ENCODE measurements at places on chromosomes 2 and 18.
A peak's percentile ranks its signal among the peaks of the same experiment; 100 is the strongest.

GRCh38 chr2:225534697-225535096 is 135.2 kb downstream of the NYAP2 start:
- no peak for DNase-seq

DNA sequence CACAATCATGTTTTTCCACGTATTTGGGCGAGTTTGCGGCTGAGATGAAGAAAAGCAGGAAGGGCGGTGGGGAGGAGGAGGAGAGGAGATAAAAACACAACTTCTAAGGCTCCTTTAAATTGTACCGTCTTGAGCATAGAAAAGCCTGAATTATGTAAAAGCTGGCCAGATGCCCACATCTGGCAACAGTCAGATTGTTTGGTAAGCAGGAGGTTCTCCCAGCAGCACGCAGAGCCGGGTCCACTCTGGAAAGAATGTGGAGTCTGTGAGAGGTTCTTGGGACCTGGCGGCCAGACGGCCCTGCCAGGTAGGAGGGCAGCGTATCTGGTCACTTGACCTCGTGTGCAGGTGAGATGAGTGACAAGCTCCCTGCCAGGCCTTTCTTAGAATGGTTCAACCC is 215.3 kb upstream of the APCDD1 start:
- no peak for DNase-seq

DNA sequence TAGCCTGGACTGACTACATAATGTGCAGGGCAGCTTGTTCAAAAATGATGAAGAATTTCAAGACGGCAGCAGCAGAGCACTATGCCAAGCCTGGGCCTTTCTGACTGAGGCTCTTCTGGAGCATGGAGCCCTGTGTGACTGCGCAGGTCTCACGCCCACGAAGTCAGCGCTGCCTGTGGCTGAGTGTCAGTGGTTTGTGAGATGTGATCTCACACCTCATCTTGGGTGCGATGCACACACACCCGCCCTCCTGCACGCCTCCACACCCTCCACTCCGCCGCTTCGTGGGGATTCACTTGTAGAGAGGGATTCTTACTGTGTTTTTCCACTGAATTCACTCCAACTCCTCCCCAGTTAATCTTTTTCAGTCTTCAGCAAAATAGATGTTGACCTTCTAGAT is 103.9 kb downstream of the VIT start:
- DNase-seq = peak; percentile 40

DNA sequence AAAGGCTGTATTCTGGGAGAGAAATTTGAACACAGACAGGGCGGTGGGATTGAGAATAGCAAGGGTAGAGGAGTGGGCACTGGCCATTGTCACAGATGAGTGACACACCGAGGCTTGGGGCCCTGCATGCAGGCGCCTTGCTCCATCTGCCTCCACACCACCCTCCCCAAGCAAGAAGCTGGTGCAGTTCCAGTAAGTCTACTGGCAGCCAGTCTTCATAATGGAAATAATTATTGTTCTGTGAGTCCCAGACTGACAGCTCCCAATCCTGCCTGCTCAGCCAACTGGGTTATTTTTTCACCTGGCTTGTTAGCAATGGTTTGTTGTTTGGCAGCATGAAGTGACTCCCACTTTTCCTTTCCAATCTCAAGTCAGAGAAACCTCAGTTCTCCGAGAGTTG is 13.0 kb downstream of the TTC32 start:
- DNase-seq = no peak

- peak; percentile 19 for DNase-seq
Measured at GRCh38 chr18:49561289-49562193, at the start of gene LIPG. Gene LIPG (plus strand): TSS chr18:49562057. CDS start chr18:49562309, 252 bp downstream.

GRCh38 chr2:172252154-172252553 is 149.5 kb upstream of the DLX2 start:
- DNase-seq = no peak

GRCh38 chr2:592737-593136 is 84.5 kb downstream of the TMEM18 start:
- DNase-seq = no peak

- no peak for DNase-seq
Measured at GRCh38 chr2:226114436-226114835, 685.2 kb downstream of the IRS1 start.

GRCh38 chr2:203853722-203854121 is 13.8 kb upstream of the CTLA4 start:
- no peak for DNase-seq

DNA sequence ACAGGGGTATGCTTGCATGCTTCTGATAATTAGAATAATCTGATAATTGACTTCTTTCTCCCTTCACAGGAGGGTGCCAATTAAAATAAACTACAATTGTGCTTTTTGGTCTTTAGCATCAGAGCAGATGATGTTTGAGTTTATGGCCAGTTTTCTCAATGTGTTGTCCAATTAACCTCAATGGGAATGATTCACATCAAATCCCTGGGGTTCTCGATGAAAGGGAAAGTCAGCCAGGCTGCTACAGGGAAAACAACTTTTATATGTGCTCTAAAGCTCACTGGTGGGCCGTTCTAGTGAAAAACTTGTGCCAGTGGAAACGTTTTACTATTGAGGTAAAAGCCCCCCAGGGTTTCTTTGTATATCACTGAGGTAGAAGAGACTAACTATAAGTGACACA is 887.3 kb upstream of the CRIM1 start:
- no peak for DNase-seq

GRCh38 chr2:204437815-204438756 is 107.2 kb upstream of the PARD3B start:
- no peak for DNase-seq

DNA sequence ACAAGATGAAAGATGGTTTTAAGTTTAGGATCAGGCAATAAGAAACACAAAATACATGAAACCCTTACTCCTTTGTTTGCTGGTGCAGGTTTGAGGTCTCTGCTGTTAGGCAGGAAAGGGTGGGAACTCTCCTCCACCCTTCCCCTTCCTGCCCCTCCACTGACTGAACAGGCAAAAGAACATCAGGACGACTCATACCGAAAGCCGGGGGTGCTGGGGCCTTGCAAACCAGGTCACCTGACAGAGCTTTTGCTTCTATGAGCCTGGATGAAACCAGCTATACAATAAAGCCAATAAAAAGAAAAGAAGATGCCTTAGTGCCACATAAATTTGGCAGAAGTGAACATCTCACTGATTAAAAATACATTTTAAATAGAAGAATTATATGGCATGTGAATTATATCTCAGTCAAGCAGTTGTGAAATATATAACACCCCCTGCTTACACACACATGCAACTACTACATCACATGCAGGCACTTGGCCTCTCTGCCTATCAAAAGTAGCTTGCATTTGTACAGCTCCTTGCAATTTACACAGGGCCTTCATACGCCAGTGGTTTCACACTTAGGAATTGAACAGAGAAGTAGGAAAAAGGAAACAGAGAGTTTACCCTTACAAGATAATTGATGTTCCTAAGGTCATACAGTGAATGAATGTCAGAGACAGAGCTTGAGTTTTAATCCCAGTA is 215.1 kb upstream of the TRIB2 start:
- peak; percentile 76 for DNase-seq

GRCh38 chr2:191675807-191676721 is 1.9 kb upstream of the NABP1 start:
- DNase-seq = peak; percentile 38

DNA sequence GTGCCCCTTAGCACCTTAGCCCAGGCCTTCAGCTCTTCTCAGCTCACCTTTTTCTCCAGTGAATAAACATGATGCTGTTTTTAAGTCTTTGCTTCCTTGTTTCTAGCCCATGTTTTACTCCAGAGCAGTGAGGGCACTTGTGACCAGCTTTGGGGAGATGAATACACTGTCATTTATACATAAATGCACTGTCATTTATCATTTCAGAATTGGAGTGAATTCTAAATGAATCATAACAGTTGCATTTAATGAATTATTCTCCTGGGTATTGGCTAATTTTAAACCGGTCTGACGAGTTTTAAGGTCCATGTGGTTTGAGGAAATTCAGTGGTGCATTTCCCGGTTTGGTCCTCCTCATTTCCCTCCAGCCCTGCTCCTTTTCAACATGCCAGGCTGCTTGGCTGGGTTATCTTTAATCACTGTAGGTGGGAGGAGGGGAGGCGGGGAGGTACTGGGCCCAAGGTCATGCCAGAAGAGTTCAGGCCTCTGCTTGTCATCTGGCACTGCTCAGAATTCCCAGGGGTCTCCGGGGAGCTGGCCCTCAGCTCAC is 23.9 kb downstream of the PRKCE start:
- DNase-seq = no peak

DNA sequence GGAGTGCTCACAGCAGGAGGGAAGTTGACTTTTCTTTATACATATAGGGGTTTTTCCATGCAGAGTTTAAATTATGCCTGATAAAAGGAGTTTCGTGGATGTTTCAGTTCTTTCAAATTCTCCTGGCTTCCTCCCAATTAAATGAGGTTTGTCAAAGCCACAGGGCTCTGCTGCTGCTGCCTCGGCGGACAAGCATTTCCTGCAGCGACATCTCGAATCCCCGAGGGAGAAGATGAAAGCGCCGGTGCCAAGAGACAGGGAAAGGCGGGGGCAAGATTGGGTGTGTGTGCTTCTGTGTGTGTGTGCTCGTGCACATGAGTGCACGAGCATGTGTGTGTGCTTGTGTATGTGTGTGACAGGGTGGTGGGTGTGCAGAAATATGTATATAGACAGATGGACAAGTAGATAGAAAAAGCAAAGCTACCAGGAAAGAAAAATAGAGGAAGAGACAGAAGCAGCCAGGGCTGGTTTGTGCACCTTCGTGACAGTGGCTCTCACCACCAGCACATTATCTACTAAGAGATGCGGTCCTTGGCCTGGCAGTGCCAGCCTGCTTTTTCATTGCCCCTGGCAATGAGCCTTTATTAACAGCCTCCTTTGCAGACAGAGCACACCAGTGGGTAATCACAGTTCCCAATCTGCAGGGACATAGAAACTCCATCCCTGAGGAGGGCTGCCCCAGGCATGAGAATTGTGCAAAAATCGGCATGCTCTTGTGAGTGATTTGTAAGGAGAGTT is 76.2 kb downstream of the CDK15 start:
- no peak for DNase-seq

DNA sequence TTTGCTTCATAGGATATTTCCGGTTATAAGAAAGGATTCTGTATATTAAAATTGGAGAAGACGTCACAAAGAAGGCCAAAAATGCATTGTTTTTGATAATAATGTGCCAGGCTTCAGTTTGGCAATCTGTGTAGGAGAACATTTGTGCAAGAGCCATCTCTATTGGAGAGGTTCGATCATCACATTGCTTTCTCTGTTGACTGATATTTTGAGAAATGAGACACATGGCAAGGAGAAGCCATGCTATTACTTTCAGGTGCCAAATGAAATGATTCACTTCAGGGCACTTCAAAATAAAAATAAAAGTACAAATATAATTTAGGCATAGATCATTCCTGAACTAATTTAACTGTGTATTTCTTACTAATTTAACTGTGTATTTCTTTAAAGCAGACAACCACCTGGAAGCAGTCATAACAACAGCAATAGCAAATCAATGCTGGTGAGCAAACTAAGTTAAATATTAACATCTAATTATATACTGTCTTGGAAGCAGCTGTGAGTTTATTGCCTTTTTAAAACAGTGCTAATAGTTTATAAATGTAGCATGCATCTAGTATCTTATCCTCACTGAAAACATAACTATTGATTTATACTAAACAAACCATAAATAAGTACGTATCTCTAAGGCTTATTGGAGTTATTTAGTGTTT is 50.2 kb upstream of the CHST9 start:
- no peak for DNase-seq

- no peak for DNase-seq
Measured at GRCh38 chr2:148893906-148894305, 18.9 kb downstream of the KIF5C start.

GRCh38 chr2:72144632-72145288 is 2.9 kb downstream of the CYP26B1 start:
- no peak for DNase-seq

DNA sequence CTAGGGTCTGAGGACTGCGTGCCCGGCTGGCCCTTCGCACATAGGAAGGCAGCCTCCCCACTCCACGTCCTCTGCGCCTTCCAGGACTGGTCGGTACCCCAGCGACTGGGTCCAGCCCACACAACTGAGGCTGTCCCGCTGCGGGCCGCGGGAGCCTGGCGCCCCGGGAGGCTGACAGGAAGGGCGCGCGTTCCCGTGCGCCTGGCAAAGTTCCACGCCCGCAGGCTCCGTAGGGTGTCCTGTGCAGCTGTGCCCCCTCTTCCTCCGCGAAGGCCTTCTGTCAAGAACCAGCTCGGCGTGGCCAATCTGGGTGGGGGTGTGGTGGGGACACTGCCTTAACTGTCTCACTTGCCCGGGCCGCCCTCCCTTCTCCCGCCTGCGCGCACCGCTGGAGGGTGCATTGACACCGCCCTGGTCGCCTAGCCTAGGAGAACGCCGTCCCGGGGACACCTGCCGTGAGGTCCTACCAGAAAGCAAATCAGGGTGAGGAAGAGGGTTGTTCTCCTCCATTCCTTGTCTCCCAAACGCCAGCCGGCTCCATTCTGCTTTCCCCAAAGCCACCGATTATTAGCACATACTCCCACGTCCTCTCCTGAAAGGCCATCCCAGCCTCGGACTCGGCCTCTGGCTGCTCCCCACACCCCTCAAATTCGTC is 618 bp upstream of the LYPD1 start:
- DNase-seq = no peak

GRCh38 chr2:232351686-232352510 is 26.7 kb upstream of the ALPP start:
- DNase-seq = no peak

DNA sequence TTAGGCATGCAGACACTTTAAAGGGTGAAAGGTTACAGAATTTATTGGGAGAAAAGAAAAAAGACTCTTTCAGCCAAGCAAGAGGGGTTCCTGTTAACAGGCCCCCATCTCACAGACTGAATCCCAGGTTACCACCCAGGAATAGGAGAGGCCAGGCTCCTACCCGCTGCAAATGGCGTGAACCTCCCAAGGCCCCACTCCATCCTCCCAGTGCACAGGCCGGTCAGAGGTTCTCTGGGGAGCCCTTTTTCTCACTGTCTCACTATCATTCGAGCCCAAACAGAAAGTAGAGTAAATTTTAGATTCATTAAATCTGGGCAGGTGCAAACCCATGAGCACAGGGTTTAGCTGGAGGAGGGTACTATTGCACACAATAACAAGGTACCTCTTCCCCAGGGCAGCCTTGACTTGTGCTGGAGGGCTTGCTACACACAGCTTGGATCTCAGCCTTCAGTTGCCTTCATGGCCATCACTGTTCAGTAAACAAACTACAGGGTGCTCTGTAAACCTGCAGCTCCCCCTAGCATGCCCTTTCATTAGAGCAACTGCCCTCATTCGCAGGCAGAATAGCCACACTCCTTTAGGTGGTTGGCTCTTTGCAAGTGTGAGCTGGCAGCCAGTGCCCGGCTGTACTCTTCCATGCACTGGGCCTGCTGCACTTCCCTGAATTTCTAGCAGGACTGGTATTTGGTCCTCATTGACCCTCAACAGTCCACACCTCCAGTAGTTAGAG is 7.3 kb upstream of the PLEK start:
- no peak for DNase-seq

DNA sequence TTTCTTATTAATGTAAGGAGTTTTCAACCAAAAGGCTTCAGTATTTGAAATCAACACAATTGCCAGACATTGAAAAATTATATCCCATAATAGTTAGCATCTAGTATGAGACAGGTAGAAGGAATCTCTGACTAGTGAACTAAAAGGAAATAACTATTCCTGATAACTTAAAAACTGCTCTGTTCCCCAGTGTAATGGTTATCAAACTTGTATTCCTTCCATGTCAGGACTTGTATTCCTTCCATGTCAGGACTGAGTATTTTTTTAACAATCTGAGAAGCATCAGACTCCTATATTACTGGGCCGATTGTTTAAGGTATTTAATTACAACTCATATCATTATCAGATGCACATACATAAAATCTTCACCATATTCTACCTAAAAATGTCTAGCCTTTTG is 238.5 kb downstream of the HNMT start:
- DNase-seq = no peak

- DNase-seq = no peak
Measured at GRCh38 chr18:12333506-12334290, 25.7 kb downstream of the TUBB6 start.
